ENCODE measurements at places on chromosomes 5 and 9.

GRCh38 chr9:9752722-9753121 is 860.1 kb downstream of the PTPRD start:
- no peak for DNase-seq

- peak; percentile 64 for DNase-seq
Measured at GRCh38 chr5:126624534-126624933, 23.8 kb downstream of the PHAX start.

DNA sequence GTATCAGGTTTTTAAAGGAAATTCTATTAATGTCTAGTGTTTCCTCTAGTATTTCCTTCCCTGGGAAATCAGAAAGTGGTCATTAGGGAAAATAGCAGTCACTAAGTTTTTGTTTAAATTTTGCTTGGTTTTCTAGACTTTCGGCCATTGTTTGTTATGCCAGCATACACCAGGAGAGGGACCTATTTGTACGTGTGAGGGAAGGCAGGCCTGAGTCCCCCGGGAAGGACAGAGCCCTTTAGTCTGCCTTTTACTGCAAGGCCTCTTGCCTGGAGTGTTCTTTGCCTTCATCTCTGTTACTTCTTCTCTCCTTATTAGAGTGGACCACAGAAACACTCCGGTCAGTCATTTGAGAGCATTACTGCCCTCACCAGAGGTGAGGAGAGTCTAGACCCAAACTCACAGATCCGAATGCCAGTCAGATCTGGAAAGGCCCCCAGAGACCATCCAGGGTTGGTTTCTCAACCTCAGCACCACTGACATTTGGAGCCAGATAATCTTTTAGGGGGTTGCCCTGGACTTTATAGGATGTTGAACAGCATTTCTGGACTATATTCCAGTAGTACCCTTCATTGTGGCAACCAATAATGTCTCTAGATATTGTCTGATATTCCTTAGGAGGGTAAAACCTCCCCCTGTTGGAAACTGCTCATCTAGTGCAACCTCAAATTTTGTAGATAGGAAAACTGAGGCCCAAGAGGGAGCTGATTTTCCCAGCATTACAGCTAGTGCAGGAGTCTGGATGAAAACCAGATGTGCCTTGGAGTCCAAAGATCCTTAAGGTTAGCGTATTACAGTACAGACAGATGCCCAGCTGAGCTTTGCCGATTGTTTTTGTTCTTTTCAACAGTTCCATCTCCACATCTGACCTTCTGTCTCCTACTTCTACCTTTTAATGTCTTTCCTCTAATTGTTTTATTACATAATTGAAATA is 93.0 kb upstream of the NIPAL4 start:
- peak; percentile 62 for DNase-seq

GRCh38 chr5:73701566-73701965 is 75.6 kb downstream of the ARHGEF28 start:
- DNase-seq, result no peak

- no peak for DNase-seq
Measured at GRCh38 chr9:36193023-36193422, 2.3 kb downstream of the CLTA start.

GRCh38 chr5:142896325-142897007 is 126.3 kb downstream of the ARHGAP26 start:
- DNase-seq, result no peak

- DNase-seq, result no peak
Measured at GRCh38 chr9:4890242-4890641, 94.8 kb upstream of the JAK2 start.

DNA sequence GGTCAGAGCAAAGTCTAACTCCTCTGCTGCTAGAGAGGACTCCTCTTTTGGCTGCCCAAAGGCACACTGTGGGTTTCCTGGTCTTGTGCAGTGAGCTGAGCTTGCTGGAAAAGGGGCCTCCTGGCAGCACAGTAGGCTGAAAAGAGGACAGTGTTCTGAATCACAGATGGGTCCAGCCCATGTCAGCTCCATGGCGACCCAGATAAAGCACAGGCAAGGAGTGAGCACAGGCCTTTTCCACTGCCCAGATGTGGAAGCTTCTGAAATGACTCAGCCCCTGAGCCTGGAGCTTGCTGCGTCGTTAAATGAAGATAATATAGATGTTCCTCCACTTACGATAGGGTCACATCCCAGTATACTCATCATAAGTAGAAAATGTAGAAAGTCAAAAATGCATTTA is 8.1 kb downstream of the CCDC180 start:
- no peak for DNase-seq

Data from fibroblast of skin of left quadriceps (primary cell).